ENCODE measurements at places on chromosomes 5 and 9.

DNA sequence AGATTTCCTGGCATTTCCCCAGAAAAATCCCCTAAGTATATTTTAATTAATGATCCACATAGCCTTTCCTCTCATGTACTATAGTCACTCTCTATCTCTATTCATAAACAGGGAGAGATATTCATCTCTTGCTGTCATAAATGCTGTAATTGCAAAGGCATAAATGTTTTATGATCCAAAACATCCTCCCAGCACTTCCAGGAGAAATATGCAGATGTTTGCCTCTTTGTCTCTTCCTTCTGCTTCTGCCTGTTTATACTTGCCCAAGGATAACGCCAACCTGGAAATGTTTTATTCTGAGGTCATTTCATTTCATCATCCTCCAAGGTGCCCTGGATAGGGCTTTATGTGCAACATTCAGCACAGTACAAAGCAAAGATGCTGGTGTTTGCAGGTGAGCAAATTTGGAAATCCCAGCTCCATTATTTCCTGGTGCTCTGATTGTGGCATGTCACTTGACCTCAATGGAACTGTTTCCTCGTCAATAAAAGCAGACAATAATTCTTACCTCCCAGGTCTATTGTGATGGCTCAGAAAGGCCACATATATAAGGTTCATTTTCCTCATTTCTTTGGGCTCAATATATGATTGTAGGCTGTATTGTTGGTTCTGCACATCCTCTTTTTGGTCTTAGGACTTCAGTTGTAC, 6.9 kb downstream of the TNFSF15 start:
- no peak for DNase-seq

GRCh38 chr5:26482076-26482809, 556.1 kb downstream of the CDH9 start:
- peak; percentile 7 for DNase-seq

DNA sequence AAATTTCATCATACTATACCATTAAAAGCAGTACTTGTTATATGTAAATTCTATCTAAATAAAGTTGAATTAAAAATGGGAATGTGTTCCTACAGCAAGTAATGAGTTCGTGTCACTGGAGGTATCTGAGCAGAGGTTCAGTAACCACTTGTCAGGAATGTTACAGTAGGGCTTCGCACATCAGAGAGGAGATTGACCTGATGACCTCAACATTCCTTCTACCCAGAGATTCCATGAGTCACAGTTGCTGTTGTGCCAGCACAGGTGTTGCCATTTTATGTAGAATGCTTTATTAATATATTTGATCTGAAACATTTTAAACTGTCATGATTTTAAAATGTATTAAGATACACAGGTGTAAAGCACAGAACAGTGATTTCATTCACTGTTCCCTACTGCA, 60.3 kb downstream of the STX17 start:
- no peak for DNase-seq

GRCh38 chr5:102800427-102800826, 45.3 kb downstream of the PAM start:
- no peak for DNase-seq

DNA sequence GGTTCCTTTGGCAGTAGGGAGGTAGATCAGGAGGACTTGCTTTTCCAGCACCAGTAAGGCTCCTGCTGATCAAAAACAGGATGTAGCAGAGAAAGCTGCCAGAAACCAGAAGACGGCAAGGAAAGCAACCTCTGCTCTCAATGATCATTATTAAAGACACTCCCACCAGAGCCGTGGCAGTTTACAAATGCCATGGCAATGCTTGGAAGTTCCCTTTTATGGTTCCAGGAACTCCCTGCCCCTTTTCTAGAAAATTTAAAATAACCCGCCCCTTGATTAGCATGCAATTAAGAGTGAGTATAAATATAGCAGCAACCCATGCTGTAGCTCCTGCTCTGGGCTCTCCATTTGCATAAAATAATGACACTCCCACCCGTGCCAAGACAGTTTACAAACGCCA, 16.1 kb downstream of the EQTN start:
- DNase-seq, result no peak

DNA sequence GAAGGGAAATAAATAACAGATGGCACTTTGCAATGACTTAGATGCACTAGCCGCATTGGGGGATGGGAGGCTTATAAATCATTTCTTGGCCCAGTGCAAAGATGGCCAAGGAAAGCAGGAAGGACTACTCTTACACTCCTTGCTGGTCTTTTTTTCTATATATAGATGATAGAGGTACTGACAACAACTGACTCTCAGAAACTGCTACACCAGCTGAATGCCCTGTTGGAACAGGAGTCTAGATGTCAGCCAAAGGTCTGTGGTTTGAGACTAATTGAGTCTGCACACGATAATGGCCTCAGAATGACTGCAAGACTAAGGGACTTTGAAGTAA, 1.7 kb downstream of the CCNG1 start:
- no peak for DNase-seq

DNA sequence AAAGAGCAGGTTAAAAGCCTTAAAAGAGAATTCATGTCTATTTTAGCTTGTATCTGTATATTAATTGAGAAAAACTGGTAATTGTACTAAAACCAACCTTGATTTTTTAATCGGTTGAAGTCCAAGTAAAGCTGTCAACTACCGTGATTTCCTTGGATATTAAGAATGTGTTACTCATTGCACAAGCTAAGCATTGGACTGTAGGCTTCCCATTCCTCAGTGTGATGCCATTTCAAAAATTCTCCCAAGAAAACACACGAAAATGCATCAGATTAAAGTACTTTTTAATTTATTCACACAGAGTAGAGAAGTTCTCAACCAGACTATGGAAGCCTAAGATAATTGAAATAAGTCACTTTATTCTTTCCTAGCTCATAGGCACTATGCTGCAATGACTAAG, 761.4 kb upstream of the TYRP1 start:
- DNase-seq, result no peak

DNA sequence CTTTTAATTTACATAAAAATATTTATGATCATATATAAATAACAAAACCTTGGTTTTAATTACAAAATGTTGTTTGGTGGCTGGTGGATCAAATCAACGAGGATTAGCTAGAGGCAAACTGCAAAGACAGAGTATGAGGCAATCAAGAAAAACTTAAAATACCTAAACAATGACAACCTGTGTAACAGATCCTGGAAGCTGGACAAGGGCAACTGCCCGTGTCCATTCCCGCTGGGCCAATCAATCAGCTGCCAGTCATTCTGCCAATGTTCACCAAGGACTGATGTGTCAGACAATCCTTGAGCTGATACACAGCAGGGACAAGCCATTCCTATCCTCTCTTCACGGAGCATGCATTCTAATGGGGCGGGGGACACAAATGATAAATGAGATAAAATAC, 3.2 kb upstream of the TENT4A start:
- DNase-seq, result no peak

All from Panc1 (cell line).